Left kidney (tissue), 8 donors: ENCODE measurements at places on chromosomes 3 and 15. TPM values are rescaled to one million over a fixed set of nuclear protein-coding genes. Genes with fewer than 3 reads are reported as not detected.

DNA sequence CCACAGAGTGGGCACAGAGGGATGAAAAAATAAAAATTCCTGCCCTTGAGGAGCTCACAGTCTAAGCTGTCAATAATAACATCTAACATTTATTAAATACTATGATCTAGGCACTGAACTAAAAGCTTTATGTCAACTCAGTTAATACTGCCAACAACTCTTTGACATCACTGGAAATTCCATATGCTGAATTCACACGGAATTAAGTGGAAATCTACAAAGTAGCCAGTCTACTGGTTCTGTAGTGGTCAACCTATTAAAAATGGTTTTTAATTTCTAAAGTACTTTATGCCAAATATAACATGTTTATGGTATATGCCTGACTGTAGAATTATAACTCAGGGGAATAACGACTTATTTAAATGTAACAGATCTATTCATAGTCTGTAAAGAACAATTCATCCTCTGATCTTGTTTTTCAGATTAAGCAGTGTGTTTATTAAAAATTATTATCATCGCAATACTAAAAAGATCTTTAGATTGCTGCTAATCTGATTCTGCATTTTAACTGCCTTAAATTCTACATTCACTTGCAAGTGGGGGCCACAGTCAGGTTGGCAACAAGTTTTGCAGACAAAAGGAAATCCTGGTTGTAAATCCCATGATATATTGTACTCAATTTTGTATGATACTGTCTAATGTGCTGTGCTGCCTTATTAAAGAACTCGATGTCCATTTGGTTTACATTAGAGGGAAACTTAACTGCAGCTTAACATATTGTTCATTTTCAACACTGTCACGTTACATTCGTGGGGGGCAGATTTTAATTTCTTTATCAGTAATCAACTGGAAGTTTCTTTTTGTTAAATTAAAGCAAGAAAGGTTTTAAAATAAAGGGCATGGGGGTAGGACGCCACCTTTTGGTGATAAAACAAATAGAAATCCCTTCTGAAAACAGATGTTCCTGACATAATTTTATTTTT, 2.6 kb upstream of the FOXP1 start:
- DNase-seq, result peak; percentile 53

- DNase-seq, result no peak
Observed at GRCh38 chr3:66377800-66378199, 123.0 kb downstream of the LRIG1 start.

DNA sequence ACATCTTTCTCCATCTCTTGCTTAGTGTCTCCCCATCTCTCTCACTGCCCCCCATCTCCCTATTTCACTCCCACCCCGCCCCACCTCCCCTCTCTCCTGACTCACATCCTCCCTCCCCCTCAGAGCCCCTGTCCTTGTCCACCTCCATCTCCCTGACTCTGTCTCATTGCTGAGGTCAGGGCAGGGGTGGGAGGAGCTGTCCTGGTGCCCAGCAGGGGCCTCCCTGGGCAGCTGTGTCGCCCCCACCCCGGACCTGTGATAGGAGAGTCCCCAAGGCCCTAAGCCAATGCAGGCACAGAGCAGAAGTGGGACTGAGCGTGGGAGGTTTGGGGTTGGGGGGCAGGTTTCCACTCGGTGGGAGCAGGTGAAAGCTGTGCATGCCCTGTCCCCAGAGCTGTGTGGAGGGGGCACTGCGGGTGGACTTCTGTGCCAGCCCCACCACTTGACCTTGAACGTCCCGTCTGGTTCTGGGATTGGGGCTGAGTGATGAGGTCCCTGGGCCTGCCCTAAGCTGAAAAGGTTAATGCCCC, 210.8 kb downstream of the TBC1D2B start:
- no peak for DNase-seq

The ZNF148 gene
- polyA plus RNA-seq, result 51.8 TPM

The PPP2R3A gene
- polyA plus RNA-seq, result 25.0 TPM
